Epithelial cell of esophagus (primary cell): ENCODE measurements at places on chromosomes 3 and 15.

DNA sequence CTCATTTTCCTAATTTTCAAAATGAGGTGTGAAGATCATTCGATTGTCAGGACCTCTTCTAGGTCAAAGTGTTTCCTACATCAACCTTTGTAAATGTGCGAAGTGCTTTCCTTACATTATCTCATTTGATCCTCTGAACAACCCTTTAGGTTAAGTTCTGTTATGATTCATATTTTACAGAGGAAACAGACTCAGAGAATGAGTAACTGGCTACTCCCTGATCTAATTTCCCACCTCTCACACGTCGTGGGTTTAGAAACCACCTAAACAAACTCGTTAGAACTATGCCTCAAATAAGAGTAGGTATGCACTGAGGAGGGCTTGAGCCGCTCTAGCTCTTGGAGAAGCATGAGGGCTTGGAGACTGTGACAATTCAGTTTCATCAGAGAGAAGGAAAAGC, 148.6 kb downstream of the CD47 start:
- peak; percentile 87 for DNase-seq

DNA sequence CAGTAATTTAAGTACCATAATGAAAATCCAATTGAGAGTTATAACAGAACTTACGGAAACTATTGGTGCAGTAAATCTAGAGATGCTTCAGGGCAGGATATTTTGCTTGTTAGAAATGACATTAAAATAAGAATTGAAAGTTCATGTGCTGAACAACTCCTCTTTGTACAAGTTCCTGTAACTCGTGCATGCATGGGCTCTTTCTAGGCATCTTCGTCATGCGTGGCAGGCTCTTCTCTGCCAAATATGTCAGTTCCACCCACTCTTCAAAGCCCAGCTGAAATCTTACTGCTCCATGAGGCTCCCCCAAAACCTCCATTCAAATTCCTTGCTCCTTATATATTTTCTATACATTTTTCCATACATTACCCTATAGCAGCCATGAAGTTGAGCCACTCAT, 48.7 kb downstream of the FBN1 start:
- DNase-seq: no peak

DNA sequence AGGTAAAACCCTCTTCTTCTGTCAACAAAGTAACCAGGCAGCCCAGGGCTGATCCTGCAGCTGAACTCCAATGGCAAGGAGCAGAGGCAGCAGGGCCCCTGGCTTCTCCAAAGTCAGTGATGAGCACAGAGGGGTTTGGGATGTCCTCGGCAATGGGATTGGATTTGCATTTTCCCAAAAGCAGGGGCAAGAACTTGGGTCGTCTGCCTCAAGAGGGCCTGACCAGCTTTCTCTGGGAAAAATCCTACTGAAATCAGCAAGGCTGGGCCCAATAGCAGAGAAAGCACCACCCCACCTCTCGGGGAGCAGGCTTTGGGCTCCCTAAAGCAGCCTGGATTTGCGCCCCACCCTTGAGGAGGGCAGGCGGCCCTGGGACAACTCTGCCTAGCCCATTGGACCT, 210.0 kb upstream of the IGF1R start:
- DNase-seq: no peak

DNA sequence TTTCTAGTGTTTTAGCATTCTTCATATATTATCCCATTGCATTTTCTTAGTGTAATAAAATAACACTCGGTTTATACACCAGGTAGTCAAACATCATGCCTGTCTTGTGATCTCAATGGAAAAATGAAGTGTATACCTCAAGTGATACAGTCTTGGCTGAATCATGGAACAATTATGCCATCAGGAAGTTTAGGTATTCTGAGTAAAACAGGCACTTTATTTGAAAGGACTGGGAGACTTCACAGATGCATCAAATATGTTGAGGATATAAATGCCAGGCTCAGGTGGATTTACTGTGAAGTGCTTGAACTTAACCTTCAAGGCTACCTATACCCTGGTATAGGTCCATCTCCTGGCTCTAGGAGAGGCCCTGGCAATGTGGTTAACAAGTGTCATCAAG, 8.5 kb downstream of the TGFBR2 start:
- peak; percentile 69 for DNase-seq

- peak; percentile 95 for DNase-seq
Measured at GRCh38 chr3:109874896-109875708, 537.8 kb upstream of the DPPA4 start.

GRCh38 chr15:79494963-79495755, 63.0 kb downstream of the MINAR1 start:
- DNase-seq: no peak

- DNase-seq: no peak
Measured at GRCh38 chr3:51057121-51057520, 328.0 kb upstream of the MANF start.

- no peak for DNase-seq
Measured at GRCh38 chr3:47130557-47130956, 33.4 kb downstream of the SETD2 start.

GRCh38 chr3:192816351-192816750, 89.0 kb upstream of the FGF12 start:
- DNase-seq: peak; percentile 66

GRCh38 chr15:51342227-51342999, 958 bp downstream of the GLDN start:
- DNase-seq: no peak

- DNase-seq: peak; percentile 45
Measured at GRCh38 chr3:53030619-53031449, 15.0 kb downstream of the SFMBT1 start.

- DNase-seq: no peak
Measured at GRCh38 chr3:53079147-53079546, 33.3 kb upstream of the SFMBT1 start.

DNA sequence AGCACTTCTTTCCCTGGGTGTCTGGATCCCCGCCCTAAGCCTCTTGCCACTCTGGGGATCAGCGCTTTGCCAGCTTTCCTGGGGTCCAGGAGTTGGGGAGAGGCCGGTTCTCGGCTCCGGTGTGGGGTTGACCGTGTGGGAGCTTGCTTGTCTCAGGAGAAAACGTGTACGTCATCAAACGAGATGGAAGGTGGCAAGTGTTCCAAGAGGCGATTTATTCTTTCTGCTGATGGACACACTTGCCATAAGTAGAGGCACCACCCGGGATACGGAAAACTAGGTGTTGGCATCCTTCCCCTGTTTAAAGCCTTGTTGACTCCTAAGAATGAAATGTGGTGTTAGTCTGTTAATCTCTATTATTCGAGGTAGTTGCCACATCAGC, 295 bp downstream of the ZWILCH start:
- DNase-seq: peak; percentile 56

GRCh38 chr3:197749315-197749600, 425 bp upstream of the FYTTD1 start:
- DNase-seq: peak; percentile 55
